ENCODE measurements at places on chromosomes 7 and 10. TPM values are rescaled to one million over a fixed set of nuclear protein-coding genes. Genes with fewer than 3 reads are reported as not detected.

Gene EN2
- total RNA-seq, result 0.07 TPM

Gene DDC
- not detected for total RNA-seq

GRCh38 chr7:12229046-12229445 lies 18.0 kb downstream of the TMEM106B start:
- DNase-seq, result no peak

Gene SUN3
- total RNA-seq, result not detected

GRCh38 chr10:19817231-19817933 lies 1.1 kb downstream of the PLXDC2 start:
- DNase-seq, result no peak

All from kidney epithelial cell (primary cell).